CD4-positive, CD25-positive, alpha-beta regulatory T cell (primary cell): ENCODE measurements at places on chromosomes 11 and 22.

- no peak for DNase-seq
Observed at GRCh38 chr11:117160826-117161225, 16.7 kb downstream of the PAFAH1B2 start.

GRCh38 chr11:16226245-16226644 is 130.1 kb downstream of the SOX6 start:
- no peak for DNase-seq

- no peak for DNase-seq
Observed at GRCh38 chr22:45090497-45090910, 73.2 kb upstream of the NUP50 start.

GRCh38 chr11:13927481-13927880 is 35.0 kb upstream of the SPON1 start:
- no peak for DNase-seq

DNA sequence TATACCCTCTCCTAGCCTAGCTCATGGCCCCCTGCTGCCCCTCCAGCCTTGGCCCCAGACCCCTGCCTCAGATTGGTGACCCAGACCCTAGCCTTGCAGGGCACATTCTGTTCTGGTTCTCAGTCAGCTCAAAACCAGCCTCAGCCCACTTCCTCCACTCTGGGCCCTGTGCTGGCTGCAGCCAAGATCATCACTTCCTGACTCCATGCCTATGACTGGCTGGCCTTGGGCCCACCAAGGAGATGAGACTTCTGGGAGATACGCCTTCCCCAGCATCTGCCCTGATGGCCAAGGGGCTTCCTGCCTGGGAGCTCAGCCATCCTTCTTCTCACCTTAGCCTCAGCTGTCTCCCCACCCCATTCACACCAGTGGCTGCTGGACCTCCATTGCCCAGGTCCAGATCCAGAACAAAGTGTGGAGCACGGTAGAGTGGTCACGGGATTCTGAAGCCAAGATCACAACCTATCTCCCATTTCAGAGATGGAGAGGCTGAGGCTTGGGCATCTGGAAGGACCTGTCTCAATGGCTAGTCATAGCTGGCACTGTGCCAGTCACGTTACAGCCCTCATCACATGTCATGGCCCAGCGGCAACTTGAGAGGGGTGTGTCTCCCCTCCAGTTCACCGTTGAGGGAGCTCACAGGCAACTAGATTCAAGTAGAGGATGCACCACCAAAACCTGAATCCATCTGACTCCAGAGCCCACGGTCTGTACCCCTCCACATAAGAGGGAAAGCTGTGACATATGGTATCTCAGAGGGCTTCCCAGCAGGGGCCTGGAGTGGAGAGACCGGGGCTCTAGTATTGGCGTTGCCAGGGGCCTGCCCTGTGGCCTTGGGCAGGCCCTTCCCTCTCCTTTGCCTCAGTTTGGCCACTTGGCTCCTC is 43.0 kb upstream of the KLHL35 start:
- DNase-seq: no peak

GRCh38 chr22:41491374-41492100 is 22.6 kb downstream of the ACO2 start:
- DNase-seq: no peak

DNA sequence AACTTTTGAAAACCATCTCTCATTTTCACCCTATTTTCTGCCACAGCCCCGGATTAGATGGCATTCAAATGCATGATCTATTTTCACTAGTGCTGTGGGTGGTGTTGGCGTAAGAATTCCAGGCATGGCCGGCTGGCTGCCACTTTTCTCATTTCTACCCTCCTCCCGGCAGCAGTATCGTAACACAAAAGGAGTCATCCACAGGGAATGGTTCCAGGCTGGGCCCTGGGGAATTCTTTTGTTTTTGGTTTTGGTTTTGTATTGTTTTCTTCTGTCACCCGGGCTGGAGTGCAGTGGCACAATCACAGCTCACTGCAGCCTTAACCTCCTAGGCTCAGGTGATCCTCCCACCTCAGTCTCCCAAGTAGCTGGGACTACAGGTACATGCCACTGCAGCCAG is 13.8 kb downstream of the JAML start:
- DNase-seq: no peak

- DNase-seq: no peak
Observed at GRCh38 chr11:33910296-33910957, 18.6 kb upstream of the LMO2 start.

- no peak for DNase-seq
Observed at GRCh38 chr11:35419184-35419829, at the start of gene SLC1A2. TSS of gene SLC1A2 (minus strand) at chr11:35419558. CDS start at chr11:35418966, 592 bp downstream.

GRCh38 chr11:134022748-134023147 is 46.1 kb upstream of the JAM3 start:
- no peak for DNase-seq

DNA sequence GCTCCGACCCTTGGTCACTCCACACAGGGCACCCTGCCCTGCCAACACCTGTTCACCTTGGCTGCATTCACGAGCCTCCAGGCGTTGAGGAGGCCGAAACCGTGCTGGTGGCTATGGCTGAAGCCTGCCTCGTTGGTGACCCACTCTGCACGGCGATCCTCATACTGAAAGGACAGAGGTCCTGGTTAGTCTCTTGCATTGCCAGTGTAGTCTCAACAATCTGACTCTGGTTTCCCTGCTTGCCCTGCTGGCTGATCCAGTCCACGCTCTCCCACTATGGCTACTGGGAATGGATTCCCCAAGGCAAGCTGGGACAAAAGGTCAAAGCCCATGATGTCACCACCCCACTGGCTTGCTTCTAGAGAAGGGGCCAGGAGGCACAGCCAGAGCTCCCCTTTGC is 12.9 kb downstream of the PCSK7 start:
- DNase-seq: no peak

- no peak for DNase-seq
Observed at GRCh38 chr11:57387289-57388030, 3.0 kb downstream of the PRG2 start.

GRCh38 chr11:2825261-2825888 is 60.2 kb downstream of the CDKN1C start:
- DNase-seq: no peak

DNA sequence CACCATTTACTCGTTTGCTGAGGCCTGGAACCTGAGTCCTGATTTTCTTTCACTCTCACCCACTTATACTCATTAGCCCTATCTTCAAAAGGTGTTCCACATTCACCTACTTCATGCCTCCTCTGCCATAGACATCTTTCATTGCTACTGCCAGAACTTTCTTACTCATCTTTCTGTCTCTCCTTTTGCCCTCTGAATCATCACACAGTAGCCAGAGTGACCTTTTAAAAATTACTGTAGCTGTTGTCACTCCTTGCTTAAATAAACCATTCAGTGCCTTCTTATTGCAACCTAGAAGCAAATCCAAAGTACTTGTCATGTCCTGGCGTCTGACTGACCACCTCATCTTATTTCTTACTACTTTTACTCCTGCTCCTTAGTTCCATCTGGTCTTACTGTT is 38.2 kb downstream of the ATXN10 start:
- no peak for DNase-seq

- no peak for DNase-seq
Observed at GRCh38 chr11:7596975-7597391, 76.3 kb downstream of the CYB5R2 start.

DNA sequence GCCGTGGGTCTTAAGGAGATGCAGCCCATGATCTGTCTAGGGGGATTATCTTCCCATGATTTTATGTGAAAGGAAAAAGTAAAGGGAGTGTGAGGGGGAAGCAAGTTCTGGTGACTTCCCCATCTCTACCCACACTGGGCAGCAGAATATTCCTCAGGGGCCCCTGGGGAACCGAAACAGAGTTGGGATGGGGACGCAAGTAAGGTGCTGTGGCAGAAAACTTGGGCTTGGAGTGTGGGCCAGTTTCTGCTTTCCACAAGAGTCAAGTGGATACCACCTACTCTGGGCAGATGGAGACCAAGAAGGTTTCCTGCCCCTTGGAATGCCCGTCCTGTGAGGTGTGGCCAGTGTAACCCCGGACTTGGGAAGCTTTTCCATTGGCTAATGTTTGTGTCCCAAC is 64.4 kb downstream of the SGSM3 start:
- no peak for DNase-seq

DNA sequence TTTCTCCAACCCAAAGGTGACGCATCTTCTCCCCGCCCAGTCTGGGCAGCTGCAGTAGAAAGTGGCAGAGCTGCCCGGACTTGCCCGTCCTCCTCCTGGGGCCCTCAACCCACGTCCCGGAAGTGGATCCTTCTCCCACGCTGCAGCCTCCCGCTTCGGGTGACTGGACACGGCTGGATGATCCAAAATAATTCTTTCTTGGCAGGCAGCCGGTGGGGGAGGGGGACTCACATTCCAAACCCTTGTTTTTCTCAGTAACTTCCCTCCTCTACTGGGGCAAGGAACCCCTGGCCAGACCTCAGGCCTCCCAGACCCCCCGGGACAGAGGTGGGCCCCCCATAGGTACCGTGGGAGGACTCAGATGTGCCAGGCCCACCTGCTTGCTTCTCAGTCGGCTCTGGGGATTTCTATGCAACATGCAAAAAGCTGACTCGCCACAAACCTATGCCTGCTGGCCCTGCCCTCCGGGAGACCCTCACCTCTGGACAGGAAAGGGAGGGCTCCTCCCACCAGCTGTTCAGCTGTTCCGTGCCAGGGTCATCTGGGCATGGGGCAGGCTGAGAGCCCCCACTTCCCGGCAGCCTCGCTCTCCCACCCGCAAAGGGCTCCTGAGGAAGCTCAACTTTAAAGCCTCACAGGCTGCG is 1.4 kb downstream of the PLXNB2 start:
- DNase-seq: no peak

- DNase-seq: no peak
Observed at GRCh38 chr11:128193615-128194014, 393.7 kb downstream of the ETS1 start.

- no peak for DNase-seq
Observed at GRCh38 chr11:44622190-44622650, 56.8 kb downstream of the CD82 start.

DNA sequence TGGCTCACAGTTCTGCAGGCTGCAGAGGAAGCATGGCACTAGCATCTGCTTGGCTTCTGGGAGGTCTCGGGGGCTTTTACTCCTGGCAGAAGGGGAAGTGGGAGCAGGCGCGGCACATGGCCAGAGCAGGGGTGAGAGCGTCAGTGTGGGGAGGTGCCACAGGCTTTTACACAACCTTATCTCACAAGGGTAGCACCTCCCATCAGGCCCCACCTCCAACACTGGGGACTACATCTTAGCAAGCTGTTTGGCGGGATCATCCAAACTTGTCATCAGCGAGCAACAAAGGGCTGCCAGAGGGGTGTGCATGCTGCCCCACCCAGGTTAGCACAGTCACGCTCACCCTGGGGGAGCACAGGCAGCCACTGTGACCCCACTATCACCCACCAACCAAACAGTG is 18.9 kb upstream of the YPEL1 start:
- DNase-seq: no peak

DNA sequence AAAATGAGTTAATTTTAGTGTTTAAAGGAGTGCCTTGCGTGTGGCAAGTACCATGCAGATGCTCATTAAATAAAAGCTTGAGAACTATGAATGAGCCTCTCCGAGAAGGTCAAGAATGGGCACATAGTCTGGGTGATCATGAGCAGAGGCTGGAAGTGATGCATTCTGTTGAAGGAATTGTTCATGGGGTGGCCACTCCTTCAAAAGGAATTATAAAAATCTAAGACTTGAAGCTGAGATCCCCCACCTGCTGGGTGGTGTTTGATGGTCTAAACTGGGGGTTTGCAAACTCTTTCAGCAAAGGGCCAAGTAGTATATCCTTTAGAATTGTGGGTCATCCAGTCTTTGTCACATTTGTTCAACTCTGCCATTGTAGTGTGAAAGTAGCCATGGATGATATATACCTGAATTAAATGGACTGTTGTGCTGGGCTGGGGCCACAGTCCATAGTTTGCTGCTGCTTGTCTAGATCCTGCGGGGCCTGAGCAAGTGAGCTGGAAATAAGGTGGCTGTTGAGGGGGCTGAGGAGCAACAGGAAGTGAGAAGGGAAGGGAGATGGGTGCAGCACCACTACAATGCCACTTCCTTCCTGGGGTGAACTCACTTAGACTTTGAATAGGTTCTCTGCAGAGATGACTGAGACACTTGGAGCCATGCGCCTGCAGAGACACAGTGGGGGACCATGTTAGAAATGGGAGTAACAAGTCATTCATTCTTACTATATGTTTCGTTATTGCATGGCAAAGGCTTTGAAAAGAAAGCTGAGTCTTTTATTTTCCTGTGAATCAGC is 179.0 kb downstream of the SNX19 start:
- no peak for DNase-seq

GRCh38 chr11:113198972-113199661 is 115.3 kb upstream of the TTC12 start:
- DNase-seq: no peak

DNA sequence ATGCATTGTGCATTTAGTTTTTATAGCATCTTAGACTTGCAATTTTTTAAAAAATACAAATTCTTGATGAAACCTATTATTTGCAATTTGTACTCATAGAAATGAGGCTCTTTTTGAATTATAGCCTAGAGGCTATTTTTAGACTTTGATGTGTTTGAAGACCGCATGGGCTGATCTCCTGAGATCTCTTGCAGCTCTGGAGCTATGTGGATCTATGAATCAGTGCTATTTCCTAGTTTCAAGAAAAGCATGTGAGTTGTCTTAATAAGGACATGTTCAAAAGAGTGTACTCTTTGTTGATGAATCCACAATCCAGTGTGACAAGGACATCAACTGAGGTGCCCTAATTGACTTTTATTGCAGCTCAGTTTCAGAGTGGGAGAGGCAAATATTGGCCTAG is 620.5 kb downstream of the ETS1 start:
- no peak for DNase-seq

- DNase-seq: no peak
Observed at GRCh38 chr11:42200311-42200710, 740.9 kb upstream of the LRRC4C start.

GRCh38 chr22:22487869-22488597 is 20.5 kb downstream of the ZNF280B start:
- no peak for DNase-seq

- DNase-seq: no peak
Observed at GRCh38 chr11:3022982-3023381, 30.9 kb upstream of the NAP1L4 start.

DNA sequence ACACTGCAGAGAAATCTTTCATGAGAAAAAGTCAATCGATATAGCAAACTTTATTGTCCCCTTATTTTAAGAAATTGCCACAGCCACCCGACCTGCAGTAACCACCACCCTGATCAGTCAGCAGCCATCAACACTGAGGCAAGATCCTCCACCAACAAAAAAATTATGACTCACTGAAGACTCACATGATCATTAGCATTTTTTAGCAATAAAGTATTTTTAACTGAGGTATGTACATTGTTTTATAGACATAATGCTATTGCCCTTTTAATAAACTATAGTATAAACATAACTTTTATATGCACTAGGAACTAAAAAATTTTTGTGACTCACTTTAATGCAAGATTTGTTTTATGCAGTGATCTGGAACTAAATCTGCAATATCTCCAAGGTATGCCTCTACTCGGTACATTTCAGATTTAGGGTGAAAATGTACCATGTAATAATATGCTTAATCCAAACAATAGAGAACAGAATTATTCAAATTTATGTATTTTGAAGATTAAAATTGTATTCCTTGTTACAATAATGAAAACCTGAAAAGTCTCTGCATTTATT is 79.2 kb upstream of the CEP126 start:
- no peak for DNase-seq
